NCI-H2081 treated with DMSO at 0.1 percent for 48 hours (cell line): ENCODE measurements at places on chromosomes 4 and X.

DNA sequence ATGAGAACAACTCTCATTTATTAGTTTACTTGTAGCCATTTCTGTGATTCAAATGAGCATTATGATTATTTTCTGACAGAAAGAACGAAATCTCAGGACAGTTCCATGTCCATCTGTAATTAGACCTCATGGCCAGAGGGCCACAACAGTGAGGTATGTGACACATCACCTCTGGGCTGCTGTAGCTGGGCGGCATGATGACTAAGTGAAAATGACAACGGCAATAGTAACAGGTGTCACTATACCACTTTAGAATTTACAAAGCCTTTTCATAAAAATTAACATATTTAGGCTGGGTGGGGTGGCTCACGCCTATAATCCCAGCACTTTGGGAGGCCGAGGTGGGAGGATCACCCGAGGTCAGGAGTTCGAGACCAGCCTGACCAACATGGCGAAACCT, 252.6 kb downstream of the CBR4 start:
- DNase-seq = no peak

- peak; percentile 73 for DNase-seq
Observed at GRCh38 chr4:165383591-165384073, 4.8 kb downstream of the CPE start.

DNA sequence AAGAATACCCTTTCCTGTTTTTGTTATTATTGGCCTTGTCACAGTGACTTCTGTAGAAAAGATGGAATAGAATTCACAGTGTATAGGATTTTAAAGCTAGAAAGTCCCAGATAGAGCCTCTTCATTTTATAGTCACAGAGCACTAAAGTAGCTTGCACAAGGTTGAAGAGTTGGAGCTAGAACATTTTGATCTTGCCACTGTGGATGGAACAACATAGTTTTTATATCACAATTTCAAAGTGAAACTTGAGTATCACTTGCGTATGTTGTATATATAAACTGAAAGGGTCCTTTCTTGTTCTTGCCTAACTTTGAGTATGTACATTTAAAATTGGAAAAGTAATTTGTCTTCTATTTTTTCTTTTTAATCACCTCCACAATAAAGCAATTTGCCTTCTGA, 2.7 kb downstream of the USO1 start:
- no peak for DNase-seq

DNA sequence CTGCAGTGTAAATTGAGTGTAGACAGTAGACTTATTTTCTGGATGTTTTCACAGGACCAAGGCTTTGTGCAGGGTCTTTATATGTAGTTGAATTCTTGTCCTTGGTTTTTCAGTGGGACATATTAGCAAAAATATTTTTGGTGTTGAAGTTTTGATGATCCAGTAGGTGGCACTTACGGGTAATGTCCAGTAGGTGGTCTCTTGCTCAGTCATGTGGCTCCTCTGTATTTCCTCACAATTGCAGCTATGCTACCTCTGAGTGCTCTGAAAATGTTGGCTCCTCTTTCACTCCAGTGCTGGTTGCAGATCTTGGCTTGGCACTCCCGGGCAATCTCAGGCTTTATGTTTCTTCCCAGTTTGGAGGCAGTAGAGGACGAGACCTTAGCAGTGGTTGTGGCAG, 419.8 kb upstream of the AMOT start:
- no peak for DNase-seq

DNA sequence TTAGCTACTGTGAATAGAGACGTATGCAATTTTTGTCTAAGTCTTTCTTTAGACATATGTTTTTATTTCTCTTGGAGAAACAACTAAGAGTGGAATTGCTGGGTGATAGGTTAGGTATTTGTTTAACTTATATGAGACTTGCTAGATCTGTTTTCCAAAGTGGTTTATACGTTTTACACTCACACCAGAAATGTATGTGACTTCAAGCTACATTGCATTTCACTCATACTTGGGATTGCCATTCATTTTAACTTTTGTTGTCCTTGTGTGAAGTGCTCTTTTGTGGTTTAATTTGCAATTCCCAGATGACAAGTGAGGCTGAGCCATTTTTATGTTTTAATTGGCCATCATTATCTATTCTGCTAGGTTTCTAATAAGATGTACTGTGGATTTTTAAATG, 817.2 kb downstream of the GLUD2 start:
- no peak for DNase-seq

- DNase-seq = peak; percentile 93
Observed at GRCh38 chr4:53963781-53964180, 100.6 kb downstream of the CHIC2 start.

- no peak for DNase-seq
Observed at GRCh38 chr4:69116645-69117321, 20.5 kb downstream of the UGT2B7 start.

DNA sequence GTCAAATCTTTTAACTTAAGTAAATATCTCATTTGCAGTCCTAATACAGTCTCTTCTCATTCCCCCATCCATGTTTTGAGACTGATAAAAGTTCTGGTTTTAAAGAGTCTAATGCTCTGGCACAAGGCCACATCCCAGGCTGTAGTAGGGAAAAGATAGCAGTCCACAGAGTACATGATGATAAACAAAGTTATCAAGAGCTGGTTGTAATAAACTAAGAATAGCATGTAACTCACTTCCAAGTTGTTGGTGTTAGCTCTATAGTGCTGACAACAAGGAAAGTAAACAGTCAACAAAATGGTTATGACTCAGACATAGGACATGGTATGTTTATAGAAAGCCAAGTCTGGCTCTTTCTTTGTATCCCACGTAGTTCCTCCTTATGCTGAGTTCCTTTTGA, 21.8 kb upstream of the AREG start:
- no peak for DNase-seq

DNA sequence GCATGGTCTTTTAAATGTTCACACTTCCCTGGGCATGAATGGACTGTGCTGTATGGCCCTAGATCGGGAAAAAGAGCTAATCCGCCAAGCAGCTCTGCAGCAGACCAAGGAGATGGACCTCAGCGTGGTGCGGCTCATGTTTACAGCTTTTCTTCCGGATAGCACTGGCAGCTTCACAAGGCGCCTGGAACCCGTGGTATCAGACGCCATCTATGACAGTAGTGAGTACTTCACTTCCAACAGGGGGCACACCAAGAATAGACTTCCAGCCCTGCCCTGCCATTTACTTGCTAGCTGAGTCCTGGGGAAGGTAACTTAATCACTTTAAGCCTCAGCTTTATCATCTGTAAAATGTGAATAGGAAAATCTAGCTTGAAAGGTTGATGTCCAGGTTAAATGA, 77.7 kb downstream of the NFKB1 start:
- no peak for DNase-seq

GRCh38 chr4:75071317-75071716, 138.4 kb downstream of the PARM1 start:
- no peak for DNase-seq

GRCh38 chr4:142331646-142332045, 514.5 kb downstream of the INPP4B start:
- DNase-seq = no peak

DNA sequence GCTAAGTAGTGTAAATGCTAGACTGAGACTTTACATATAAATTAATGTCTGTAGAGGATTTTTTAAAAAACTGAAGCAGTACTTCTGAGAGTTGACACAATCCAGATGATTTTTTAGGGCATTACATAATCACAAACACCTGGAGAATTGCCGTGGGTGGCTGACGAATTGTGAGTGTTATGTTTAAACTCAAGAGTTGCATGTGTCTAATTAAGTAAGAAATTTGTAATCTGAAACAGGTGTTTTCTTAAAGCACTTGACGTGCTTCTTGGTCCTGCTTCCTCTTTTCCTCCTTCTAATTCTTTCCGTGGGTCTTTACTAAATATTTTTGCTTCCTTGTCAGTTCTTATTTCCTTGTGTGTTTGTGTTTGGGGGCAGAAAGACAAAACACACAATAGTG, 27.8 kb downstream of the PIR start:
- DNase-seq = no peak

DNA sequence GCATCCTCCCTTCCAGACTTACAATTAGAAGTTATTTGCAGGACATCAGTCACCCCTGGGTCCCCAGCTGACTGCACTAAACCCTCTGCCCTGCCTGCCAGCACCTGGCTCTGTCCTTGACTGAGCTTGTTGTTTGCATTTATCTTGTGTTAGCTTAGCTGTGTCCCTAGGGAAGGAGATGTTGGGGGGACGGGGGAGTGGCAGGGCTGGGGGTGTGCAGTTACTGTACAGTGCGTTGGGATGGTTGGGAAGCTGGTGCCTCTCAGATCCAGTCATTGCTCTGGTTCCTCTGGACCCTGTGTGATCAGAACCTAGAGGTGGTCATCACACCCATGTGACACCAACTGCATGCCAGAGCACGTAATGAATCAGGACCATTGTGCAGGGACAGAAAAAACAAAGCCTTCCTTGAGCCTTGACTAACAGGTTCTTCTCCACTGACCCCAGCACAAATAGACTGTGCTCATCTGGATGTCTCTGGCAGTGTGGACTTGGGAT, 32.7 kb upstream of the PROM1 start:
- DNase-seq = peak; percentile 21

DNA sequence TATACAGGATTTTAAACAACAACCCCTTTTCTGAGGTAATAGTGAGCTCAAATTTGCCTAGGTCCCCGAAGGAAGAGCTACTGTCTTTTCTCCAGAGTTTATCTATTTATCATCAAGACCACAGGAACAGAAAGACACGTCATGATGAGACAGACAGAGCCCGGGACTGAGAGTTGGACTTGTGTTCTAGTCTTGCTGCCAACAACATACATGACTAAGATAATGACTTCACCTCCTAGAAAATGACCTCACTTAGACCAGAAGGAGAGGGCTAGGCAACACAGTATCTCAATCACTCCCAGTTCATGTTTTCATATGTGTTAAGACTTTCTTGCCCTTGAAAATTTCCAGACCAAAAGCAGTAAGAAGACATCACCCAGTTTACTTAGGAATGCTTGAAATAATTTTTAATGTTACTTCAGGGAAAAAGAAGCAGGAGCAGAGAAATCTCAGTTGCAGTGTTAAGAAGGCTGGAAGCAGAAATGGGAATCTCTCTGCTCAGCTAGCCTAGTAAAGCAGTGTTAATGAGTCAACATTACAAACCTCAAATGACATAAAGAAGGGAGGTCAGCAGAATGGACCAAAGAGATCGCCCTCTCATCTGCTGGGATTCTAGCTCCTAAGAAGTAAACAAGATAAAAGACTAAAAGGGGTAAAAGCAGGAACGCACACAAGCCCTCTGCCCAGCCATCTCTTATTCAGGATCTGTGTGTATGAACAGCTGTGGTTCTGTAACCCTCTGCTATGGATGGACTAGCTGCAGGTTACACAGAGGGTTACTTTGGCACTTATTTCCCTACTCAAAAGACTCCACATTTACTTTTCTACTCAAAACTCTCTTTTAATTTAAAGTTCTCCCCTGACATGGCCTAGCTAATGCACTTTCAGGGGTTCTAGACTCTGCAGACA, 24.8 kb downstream of the PDGFC start:
- no peak for DNase-seq

DNA sequence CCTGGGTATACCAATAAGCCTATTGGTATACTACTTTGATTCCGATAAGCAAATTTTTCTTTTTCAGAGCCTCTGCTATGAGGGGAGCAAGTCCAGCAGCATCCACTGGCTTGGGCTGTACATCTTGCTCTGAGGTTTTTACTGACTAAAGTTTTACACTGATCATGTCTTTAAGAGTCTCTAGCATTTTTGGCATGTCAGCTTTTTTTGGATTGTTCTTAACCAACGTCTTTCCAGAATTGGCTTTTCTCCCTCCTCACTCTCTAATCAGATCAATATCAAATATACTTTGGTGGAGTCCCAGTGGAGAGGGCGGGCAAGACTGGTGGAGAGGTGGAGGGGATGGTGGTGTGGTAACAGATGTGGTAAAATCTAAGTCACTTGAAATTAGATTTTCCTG, 196.8 kb downstream of the HEPH start:
- DNase-seq = no peak

DNA sequence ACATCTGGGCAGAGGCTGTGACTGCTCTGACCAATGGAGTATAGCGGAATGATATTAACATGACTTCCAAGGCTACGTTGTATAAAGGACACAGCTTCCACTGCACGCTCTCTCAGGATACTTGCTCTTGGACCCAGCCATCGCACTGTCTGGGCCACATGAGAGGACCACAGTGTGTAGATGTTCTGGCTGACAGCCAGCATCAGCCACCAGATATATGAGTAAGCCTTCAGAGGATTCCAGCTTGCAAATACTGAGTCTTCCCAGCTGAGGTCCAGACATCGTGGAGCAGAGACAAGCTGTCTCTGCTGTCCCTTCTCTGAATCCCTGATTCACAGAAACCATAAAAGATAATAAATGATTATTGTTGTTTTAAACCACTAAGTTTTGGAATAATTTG, 146.8 kb upstream of the USP9X start:
- no peak for DNase-seq

DNA sequence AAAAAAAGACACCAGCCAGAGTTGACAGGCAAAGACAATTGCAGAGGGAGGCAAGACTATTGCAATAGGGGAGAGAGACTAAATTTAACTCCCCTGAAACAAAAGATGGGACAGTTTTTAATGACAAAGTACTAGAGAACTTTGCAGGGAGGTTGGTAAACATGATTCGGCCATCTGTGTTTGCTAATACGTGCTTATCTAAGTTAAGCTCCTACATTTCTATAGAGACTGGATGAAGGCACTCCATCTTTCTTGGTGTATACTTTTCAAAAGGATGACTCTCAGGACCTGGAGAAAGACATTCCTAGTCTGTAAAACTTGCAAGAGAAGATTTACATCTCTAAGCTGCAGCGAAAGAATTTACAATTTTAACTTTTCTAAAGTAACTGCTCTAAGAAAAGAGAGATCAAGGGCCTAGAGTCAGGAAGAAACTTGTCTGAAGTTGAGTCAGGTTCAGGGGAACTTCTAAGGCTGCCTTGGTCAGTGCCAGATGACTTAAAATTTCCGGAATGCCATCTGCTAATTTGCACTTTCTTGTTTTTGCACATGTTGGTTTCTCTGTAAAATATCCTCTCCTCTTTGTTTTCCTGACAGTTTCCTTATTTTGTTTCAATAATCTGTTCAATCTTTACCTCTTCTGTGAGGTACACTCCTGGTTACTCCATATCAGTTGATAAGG, 10.6 kb downstream of the ADAM29 start:
- no peak for DNase-seq

DNA sequence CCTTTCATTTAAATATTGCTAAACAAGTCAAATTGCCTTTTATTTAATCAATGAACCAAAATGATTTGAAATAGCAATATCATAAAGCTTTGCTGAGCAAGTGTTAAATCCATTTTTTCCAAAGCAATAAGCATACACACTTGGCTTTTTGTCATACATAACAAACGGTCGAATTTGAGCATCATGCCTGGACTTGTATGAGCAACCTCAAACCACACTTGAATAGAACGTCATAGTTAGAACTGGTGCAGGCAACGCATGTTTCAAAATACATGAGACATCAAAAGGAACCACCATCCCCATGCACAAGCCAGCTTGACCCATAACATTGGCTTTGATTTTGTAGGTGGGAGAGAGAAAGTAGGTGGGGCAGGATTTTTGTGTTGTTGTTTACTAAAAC, 812.3 kb upstream of the FRG1 start:
- no peak for DNase-seq
